Stimulated activated CD4-positive, alpha-beta T cell treated with anti-CD3 and anti-CD28 coated beads, Interleukin-15, amount 100 ng/mL, for 1 hour (primary cell): ENCODE measurements at places on chromosomes 3 and 15.

DNA sequence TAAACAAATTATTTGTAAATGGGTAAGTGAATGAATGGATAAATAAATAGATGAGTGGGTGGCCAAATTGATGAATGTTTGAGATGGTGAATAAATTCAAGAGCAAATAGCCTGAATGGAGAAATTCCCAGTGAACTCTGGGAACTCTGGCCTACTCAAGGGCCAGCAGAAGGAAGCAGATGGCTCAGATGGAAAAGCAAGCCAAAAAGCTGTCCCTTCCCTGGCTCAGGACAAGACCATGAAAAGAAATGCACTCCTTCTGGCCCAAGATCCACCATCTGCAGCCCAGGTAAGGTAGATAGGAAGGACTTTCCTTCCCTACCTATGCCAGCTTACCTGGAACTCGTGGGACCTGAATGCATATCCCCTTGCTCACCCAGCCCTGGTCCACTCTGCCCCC, 37.6 kb upstream of the CLDN18 start:
- DNase-seq = no peak

- no peak for DNase-seq
These were observed 155.1 kb upstream of the SATB1 start for GRCh38 chr3:18580268-18580667.

- DNase-seq = no peak
These were observed 3.1 kb upstream of the ABHD6 start for GRCh38 chr3:58234516-58234931.

DNA sequence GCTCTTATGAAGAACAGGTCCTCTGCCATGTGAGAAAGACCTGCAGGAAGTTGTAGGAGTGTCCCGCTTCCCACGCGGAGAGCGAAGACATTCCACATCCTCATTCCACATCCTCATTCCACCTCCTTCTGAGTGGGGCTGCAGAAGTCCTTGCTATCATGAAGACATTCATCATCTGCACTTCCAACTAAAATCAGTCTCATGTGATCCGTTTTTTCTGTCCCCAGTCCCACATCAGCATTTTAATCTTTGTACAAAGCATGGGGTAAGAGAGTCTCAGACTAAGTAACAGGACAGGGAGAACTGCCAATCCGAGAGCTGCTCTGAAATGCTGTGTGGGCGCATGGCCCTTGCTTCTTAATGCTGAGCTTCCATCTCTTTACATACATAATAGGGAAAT, 227.2 kb downstream of the RSRC1 start:
- no peak for DNase-seq

- DNase-seq = no peak
These were observed 110.3 kb downstream of the PLOD2 start for GRCh38 chr3:146050691-146051090.

DNA sequence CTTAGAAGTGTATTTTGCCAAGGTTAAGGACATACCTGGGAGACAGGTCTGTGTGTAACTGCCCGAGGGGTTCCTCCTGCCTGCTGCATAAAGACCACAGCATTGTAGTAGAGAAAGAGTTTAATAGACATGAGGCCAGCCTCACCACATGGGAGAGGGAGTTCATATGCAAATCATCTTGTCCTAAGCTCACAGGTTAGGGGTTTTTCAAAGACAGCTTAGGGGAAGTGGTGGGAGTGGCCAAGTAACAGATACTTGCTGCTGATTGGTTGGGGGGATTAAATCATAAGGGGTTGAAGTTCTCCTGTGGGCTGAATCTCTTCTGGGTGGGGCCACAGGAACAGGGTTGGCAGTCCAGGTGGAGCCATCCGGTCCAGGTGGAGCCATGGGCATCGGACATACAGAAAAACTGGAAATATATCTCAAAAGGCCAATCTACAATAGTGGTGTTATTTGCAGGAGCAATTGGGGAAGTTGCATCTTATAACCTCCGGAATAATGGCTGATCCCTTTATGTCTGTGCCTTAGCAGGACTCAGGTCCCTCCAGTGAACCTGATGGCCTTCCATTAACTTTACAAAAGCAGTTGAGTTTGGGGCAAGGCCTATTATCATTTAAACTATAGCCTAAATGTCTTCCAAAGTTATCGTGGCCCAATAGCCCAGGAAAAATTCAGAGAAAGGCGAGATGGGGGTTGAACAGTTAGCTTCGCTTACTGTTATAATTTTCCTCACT, 86.0 kb upstream of the MFGE8 start:
- no peak for DNase-seq

DNA sequence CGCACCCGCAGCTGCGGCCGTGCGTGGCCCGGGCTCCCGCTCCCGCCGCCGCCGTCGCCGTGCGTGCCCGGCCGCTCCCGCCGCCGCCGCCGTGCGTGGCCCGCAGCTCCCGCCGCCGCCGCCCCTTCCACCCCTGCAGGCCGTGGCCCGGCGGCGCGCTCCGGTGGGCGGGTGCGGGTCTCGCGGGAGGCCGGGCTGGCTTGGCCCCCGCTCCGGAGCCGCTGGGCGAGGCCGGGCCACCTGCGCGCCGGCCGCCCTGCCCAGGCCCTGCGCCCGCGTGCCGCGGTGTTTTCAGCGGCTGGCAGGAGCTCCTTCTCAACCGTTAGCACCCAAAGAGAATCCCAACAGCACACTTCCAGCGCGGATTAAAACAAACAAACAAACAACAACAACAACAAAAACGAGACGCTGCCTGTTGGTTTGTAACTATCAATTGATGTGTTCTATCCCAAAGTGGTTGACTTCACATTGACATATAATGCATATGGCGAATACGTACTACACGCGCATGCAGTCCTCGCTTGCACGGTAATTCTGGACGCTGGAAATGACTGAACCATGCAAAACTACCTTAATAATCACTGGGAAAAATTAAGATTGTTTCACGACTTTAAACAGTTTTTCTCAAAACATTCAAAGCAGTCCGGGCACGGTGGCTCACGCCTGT, 113.7 kb upstream of the GOLGA8J start:
- DNase-seq = no peak

DNA sequence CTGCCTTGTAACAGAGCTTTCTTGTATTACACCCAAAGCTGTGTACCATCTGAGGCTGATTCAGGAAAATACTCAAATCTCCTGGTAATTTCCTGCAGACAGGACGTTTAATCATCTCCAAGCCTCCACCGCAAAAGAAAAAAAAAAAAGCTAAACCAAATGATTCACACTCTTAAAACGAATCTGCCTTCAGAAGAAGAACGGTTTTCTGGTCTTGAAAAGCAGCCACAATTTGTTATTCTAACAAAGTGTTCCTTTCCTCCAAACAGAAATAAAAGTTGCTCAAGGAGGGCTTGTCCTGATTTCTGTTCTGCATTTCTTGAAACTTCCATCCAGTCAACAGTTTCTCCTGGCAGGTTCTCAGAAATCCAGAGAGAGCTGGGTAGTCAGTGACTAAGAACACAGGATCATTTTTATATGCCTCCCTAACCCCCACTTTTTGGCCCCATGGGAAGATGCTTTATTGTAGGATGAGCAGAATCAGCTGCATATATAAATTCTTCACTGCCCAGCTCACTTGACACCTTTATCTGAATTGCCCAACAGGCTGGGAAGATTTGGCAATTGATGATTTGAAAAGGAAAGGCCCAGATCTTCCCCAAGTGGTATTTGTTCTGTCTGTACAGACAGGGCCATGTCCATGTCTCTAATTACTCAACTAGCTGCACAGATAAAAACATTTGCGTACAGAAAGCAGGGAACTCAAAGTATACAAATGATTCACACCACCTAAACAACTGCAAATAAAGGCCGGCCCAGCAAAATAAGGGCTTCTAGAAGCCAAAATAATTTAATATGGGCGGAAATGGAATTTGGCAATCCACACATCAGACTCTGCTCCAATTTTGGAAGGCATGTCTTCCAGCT, 41.0 kb upstream of the PRICKLE2 start:
- DNase-seq = no peak

GRCh38 chr15:75810874-75811498, 32.3 kb upstream of the UBE2Q2 start:
- DNase-seq = no peak

DNA sequence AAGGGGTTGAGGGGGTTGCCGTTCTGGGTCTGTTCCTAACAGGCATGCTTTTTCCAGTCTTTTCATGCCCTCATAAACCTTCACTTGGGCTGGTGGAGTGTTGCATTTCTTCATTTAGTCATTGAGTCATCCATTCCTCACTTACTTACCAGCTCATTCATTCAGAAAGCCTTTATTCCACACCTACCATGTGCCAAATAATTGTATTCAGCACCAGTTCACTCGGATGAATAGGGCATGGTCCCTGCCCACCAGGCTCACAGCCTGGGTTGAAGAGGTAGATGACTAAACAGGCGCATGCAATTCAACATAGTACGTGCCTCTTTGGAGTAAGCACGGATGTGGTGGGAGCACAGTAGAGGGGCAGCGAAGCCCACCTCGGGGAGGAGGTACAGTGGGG, 35.1 kb upstream of the THSD4 start:
- no peak for DNase-seq

DNA sequence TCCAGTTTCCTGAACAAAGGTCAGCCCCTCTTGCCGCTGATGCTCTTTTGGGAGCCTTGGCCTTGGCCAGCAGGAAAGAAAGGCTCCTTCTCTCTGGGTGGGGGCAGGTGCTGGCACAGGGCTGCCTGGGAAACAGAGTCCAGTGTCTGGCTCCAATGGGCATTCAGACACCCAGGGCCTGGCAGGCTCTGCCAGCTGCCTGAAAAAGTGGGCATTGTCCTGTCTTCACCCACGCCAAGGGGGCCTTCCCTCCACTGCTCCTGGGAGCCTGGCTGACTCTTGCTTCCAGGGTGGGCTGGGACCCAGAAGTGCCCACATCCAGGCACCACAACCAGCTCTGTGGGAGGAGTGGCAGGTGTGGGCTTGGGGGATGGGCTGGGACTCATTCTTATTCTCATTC, 62.7 kb downstream of the RHCG start:
- no peak for DNase-seq

DNA sequence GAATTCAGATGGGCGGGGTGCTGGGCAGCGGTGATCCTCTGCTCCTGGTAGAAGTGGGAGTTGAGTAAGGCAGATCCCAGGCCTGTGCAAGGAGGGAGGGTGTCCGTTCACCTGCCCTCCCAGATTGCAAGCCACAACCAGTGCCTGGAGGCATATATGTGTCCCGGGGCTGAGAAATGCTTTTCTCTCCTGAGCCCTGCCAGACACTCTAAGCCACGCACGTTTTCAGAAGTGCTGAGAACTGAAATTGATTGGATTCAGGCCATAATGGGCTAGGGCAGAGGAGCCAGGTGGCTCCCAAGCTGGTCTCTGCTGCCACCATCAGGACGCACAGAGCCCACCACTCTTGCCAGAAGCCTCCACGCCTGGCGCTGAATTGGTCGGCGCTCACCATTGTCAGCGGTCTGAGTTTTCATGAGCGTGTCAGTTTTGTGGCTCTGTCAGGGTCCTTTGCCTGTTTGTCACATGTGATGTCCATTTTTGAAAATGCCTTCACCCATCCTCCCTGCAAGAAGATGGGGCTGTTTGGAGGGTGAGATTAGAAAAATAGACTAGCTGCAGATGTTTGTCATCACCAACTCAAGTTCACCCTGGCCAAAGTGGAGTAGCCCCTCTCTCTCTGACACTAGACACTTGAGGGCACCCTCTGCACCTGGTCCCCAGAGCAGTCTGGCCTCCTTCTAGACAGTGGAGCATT, 15.4 kb upstream of the BFSP2 start:
- DNase-seq = no peak

GRCh38 chr3:132242790-132243189, 74.4 kb upstream of the ACP3 start:
- DNase-seq = no peak

- DNase-seq = no peak
These were observed 85.3 kb downstream of the HHLA2 start for GRCh38 chr3:108381529-108382140.

- DNase-seq = no peak
These were observed 3.1 kb upstream of the WDR49 start for GRCh38 chr3:167656821-167657220.

- DNase-seq = no peak
These were observed 24.4 kb downstream of the ONECUT1 start for GRCh38 chr15:52765785-52766184.

DNA sequence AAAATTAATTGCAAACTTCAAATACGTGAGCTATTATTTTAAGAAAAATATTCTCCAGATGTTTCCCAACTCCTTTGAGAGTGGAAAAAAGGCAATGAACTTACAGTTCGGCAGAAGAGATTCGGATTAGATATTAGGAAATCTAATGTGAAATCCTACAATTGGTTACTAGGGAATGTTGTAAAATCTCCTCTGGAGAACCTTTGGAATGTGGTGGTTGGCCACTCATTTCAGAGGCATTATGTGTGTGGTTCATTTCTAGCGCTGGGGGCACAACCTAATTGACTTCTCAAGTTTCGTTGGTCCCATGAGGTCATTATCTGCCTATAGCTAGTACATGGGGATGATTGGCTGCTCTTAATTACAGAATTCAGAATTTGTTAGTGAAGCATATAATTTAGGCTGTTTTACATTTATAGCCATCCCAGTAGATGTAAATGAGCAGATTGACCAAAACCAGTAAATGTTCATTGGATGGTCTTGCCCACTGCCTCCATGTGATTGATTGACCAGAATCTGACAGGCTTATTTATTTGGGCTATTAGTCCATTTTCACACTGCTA, 34.6 kb upstream of the CMSS1 start:
- no peak for DNase-seq

GRCh38 chr3:159380891-159381290, 579.0 kb downstream of the MFSD1 start:
- DNase-seq = no peak

GRCh38 chr3:13771496-13771895, 108.4 kb downstream of the WNT7A start:
- no peak for DNase-seq

DNA sequence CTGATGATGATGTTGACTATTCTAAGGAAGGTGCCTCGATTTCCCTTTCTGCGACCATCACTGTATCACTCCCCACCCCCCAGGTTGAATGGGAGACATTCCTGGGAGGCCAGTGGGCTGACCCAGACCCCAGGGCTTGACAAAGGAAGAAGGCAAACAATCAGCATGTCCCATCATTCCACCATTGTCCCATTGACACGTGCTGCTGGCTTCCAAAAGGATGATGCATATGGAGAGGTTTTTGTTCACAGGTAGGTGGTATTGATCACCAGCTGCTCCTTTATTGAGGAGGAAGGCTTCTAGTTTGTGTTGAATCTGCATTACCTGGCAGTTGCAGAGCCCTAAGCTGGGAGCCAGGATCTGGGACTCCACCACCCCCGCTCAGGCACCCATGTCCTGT, 30.4 kb downstream of the RASGRF1 start:
- no peak for DNase-seq

GRCh38 chr15:81454024-81454423, 80.0 kb upstream of the TMC3 start:
- no peak for DNase-seq

GRCh38 chr3:102092617-102093466, 243.5 kb downstream of the NFKBIZ start:
- no peak for DNase-seq

- no peak for DNase-seq
These were observed 33.3 kb downstream of the GABPB1 start for GRCh38 chr15:50321680-50322210.

- DNase-seq = no peak
These were observed 315.4 kb upstream of the RASGRP1 start for GRCh38 chr15:38879909-38880471.

DNA sequence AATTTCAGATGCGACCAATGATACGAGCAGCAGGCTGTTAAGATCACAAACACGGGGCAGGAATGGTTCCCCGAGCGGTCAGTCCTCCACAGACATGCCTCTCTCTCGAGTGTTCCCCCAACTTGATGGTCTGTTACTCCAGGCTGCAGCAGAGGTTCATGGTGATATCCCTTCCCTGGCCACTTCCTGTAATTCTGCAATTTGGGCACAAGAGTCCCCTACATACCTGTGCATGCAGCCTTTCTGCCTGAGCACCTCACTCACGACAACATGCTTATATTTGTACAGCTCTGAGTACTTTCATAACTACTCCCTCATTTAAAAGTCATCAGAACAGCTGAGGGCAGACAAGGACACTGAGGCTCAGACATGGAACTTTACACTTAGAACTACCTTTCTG, 408.1 kb upstream of the NR2F2 start:
- DNase-seq = no peak
